Tibial nerve (tissue), 4 donors: ENCODE measurements at places on chromosomes 7 and 10.
A peak's percentile ranks its signal among the peaks of the same experiment; 100 is the strongest.

- DNase-seq, result no peak
Observed at GRCh38 chr10:123945325-123945920, 53.8 kb upstream of the CPXM2 start.

DNA sequence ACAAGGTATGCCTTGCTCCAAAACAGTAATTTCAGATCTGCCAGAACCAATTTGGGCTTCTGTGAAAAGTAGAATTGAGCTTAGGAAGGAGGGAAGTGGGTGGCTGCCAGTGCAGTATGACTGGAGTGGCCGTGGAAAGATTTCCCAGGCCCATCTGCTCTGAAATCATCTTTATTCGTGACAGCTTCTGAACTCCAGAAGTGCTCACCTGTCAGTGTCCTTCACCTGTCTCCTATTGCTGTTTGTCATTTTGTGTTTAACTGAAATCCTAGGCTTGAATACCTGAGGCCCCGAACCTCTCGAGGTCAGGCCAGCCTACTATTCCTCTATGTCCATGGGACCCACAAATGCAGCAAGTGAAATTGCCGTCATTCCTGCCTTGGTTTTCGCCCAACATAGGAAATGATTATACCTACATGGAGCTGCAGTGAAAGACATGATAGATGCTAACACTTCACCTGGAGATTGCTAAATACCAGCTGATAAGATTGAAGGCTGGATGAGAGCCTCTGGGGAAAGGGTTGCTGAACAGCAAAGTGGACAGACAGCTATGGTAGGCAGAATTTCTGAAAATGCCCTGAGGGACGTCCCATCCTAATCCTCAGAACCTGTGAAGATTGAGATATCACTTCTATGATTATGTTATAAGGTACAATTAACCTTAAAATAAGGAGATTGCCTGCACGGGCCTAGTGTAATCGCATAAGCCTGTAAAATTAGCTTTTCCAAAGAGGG is 82.1 kb downstream of the C1GALT1 start:
- DNase-seq, result no peak

GRCh38 chr7:55533050-55533728 is 39.1 kb downstream of the VOPP1 start:
- peak; percentile 13 for DNase-seq

- DNase-seq, result no peak
Observed at GRCh38 chr7:138903859-138904435, 77.2 kb downstream of the KIAA1549 start.

GRCh38 chr10:111004016-111004415 is 72.8 kb upstream of the ADRA2A start:
- DNase-seq, result no peak

DNA sequence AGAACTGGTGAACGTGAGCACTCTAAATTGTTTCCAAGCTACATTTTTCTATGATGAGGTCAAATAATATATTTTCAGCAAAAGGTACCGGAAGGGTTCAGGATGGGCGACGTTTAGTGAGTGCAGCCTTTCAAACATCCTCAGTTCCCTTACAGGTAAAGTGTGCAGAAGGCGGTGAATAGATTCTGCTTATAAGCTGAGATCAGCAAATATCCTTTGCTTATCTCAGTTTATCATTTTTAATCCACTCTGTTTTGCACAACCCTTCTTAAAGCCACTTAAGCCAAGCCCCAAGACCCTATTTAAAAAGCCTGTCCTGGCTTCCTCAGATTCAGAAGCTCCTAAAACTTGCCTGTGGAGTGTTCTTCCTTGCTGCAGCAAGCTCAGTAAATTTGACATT is 103.1 kb upstream of the DGKB start:
- DNase-seq, result no peak

GRCh38 chr7:36862771-36863261 is 138.5 kb upstream of the AOAH start:
- no peak for DNase-seq

DNA sequence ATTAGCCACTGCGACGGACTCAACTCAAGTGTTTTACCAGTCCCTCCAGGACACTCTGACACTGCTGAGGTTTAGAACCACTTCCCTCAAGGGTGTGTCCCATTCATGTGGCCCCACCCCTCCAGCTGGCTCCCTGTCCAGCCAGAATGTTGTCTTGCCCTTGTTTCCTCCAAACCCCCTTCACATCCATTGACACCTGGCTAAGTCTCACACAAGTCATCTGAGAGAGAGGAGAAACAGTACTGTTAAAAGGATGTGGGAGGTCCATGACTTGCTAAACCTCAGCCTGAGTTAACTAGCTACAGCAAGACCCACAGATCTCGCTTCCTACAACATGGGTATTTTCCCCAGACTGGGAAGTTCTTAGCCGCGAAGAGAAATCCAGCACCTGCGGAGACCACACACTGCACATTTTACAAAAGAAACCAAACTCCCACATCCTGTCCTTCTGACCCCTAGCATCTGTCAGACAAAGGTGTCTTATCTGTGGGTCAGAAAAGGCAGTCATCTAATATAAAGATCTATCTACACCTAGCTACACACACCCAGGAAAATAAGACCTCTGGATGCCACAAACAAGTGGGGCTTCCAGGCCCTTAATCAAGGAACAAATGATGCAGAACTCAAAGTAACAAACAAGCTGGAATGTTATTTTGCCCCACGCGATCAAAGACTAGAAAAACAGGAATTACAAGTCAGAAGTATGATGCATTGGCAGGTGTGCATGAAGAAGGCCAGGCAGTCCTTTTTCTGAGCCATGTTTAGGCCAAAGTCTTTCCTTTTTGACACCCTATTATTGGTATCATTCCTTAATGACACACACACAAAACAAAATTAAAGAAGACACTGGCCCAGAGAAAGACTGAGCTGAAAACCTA is 13.9 kb downstream of the OSBPL3 start:
- DNase-seq, result peak; percentile 5

GRCh38 chr7:134375206-134375605 is 58.5 kb upstream of the SLC35B4 start:
- DNase-seq, result no peak

- no peak for DNase-seq
Observed at GRCh38 chr10:47295411-47295810, 4.6 kb upstream of the GDF10 start.

- no peak for DNase-seq
Observed at GRCh38 chr7:142240546-142240945, 17.3 kb downstream of the PRSS58 start.

DNA sequence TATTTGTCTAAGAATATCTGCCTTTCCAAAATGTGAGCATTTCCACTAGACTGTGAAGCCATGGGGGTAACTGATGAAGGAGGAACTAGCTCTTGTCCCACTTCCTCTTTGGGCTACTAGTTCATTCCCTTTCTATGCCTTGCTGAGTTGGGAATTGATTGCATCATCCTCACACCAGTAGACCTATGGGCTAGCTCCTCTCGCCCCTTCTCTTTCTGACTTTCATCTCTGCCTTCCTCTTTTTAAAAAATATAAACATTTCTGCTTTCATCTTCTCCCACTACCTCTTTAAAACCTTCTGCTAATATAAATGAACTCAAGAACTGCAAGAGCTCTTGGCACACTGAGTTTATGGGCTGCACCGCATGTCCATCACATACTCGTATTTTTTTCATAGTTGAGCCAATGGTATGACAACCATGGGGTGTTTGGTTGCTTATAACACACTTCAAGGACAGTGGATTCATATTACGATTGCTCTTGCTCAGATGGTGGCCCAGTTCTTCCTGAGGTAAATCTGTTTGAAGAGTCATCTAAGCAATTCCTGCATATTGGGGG is 182.0 kb downstream of the REEP3 start:
- DNase-seq, result no peak

GRCh38 chr10:87546210-87546609 is 41.5 kb downstream of the MINPP1 start:
- DNase-seq, result peak; percentile 36

- peak; percentile 7 for DNase-seq
Observed at GRCh38 chr10:132942101-132943057, at the start of gene CFAP46. TSS of gene CFAP46 (minus strand) at chr10:132942570. CDS start at chr10:132942484, 86 bp downstream.

DNA sequence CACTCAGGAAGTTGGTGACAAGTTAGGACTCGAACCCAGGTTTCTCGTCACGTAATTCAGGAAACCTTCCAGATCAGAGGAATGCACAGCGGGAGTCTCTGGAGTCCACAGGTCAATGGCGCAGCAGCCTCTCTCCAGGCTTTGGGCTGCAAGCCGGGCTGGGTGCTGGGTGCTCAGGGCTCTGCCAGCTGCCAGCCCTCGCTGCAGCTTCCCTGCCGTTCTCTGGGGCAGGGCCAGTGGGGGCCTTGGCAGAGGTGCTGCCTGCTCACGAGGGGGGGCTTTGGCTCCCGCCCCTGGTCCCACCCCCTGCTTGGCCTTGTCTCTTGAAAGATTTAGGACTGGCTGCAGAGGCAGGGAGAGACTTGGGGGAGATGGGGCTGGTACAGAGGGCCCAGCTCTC is at the start of gene TACR2:
Gene TACR2 (minus strand): TSS at position 224 of the 400 bp plus-strand sequence. CDS start 595 bp downstream, outside the sequence.
- DNase-seq, result no peak

DNA sequence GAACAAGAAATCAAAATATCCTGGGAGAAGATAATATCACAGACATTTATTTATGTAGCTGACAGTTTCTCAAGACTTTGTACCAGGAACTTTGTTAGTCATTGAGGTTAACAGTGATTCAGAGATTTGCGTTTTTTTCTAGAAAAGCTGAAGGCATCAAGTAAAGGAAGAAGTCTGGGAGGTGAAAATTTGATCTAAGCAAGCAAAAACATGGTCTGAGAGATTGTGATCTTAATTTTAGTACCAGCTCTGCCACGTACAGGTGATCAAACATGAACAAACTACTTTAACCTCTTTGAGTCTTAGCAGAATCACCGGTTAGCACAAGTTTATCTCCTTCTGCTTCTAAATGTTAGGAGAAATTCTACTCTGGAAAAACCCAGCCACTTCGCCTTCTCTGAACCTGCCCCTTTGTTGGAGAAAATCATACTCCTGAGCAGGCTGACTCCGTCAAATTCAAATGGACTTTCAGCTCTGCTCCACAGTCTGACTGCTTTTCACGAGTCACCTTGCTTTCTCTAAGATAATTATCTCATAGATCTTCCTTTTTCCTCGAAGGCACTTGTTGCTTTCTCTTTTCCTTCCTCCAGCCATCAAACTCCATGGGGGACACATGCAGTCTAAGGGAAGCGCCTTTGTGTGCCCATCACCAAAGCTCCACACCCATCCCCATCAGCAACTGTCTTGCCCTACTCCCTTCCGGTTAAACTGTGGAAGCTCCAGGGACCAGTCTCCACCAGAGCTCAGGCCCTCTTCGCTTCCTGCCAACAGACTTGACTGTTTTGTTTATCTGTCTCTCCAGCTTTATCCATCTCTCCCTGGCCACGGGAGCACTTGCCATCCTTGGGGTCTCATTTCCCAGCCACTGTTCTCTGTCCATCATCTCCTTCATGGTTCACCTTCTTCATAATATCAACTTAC is 86.3 kb downstream of the PRKCQ start:
- DNase-seq, result no peak

DNA sequence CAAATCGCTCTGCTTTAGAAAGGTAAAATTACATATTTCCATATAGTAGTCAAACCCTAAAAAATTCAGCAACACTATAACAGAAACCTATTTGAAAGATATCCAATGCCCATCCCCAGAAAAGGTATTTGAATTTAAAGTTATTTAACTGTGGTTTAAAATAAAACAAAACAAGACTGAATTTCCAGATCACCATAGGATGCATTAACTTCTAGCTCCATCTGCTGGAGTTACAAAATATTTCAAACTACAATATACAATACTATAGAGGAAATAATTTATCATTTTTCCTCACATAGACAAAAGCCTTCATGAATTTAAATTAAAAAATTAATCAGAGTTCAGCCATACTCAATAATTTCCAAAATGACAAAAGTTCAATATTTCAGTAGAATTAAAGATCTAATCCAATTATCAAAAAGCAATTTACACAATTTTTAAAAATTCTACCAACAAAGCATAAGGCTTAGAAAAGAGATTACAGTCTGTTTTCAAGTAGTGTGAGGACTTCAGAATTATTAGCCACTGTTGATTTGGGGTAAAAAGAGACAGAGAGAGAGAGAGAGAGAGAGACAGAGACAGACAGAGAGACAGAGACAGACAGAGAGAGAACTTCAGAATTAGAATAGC is 75.9 kb downstream of the LMBR1 start:
- no peak for DNase-seq

DNA sequence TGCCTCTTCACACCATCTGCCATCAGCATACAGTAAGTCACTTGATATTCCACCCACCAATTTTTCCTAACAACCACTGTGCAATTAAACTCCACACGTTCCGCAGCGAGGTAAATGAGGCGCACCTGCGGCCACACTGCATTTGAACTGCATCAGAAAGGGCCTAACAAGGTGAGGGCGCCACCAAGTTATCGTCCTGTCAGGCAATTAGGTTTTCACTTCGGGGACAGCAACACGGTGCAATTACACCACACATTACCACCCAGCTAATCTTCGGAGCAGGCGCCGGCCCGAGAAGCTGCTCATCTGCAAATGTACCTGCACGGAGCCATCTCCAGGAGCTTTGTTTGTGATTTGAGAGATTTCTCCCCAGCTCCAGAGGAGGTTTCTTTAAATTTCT is 84.4 kb downstream of the EBF3 start:
- no peak for DNase-seq

DNA sequence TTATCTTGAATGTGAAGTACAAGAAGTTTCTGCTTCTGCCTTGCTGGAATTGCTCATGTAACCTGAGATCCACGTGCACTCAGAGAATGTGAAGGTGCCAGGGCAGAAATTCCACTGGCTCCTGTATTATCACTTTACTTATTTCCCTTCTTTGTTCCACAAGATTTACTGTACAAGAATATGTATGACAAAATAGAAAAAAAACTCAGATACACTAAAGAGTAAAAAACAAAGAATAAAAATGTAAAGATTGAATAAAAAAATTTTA is 43.0 kb downstream of the PLCE1 start:
- no peak for DNase-seq

DNA sequence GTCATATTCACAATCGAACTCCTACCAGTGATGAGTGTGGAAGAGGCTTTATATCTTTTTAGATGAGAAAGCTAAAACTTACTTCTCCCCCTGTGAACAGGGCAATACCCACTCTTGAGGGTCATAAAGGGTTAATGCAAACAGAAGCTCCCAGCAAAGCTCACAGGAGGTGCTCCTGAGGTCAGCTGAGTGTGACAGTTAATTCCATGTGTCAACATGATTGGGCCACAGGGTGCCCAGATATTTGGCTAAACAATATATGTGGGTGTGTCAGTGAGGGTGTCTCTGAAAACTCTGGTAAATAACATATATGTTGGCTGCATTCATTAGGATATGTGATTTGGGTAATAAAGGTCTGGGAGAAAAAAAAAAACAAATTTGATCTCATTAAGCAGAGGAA is 86.0 kb downstream of the HIP1 start:
- no peak for DNase-seq

DNA sequence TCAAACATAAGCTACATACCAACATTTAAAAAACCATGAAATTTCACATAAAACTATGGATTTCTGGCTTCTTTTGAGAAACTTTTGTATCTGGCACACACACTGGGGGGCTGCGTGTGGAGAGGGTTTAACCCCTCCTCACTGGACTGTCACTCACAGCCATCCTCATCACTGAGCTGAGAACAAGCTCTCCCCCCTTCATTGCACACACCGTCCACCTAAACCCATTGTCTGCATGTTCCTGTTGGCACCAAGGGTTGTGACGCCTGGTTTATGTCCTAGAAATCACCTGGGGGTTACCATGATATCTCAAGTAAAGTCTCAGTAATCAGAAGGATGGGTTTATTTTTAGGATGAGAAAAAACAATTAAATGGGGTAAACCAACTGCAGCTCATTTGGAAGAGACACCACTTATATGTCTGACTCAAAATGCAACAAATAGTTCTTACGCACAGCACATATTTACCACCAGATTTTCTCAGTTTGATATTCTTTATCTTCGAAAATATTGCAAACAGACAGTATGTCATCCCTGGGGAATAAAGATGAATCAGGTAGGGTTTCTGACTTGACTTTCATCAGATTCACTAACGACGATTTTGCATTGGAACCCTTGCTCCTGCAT is 218.5 kb upstream of the KLF6 start:
- no peak for DNase-seq
